ENCODE measurements at places on chromosomes 7 and 10. TPM values are rescaled to one million over a fixed set of nuclear protein-coding genes. Genes with fewer than 3 reads are reported as not detected.

GRCh38 chr10:132674311-132674710, 111.6 kb downstream of the NKX6-2 start:
- DNase-seq, result no peak

- no peak for DNase-seq
Observed at GRCh38 chr10:133253361-133253955, 15.8 kb downstream of the VENTX start.

Gene STK17A
- total RNA-seq, result 31.0 TPM

DNA sequence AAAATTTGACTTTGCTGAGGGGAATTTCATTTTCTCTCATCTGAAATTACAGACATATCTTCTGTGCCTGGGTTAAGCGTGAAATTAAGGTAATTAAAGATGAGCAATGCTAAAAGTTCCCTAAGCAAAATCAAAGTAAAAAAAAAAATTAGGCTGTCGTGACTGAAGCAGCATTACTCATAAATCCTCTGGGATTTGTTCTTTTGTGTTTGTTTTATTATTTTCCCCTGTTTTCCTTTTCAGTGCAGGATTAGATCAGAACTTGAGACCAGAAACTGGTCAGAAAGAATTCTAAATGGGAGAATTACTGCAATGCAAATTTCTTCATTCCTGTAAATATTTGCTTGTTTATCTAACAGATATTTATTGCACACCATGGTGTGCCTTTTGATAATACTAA, 141.4 kb upstream of the BET1 start:
- no peak for DNase-seq

- DNase-seq, result no peak
Observed at GRCh38 chr10:13213163-13213562, 21.0 kb downstream of the UCMA start.

- no peak for DNase-seq
Observed at GRCh38 chr10:72322280-72323058, 32.2 kb downstream of the DNAJB12 start.

DNA sequence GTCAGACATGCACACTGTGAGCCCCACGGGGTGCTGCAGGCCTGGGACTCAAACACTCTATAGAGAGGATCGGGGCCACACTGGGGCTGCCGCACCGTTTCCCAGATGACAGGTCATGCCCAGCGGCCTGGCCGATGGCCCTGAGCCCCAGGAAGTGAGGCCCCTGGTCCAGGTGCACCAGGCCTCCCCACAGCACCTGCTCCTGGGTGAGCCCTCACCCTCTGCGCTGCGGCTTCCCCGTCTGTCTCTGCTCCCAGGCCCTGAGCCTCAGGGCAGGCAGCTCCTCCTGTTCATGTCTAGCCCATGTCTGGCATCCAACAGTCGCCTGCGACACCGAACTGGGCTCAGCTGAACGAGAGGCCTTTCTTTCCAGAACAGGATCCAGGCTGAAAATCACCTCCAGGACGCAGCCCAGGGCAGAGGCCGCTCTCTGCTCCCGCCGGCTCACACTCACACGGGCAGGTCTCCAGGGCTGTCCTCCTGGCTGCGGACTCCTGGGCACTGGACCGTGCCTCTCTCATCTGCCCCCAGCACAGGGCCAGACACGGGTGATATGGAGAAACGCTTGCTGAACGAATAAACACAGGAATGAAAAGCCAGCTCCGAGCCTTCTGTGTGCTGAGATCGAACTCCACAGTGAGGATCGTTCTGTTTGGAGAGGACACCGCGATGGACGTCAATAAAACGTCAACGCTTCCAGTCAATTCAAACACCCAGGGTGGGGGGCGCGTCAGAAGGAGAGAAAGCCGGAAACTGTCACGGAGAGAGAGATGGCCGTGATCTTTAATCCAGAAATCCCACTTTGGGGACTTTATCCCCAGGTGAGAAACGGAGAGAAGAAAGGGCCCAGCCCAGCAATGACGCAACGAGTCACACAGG, 202.4 kb downstream of the ELFN1 start:
- no peak for DNase-seq

DNA sequence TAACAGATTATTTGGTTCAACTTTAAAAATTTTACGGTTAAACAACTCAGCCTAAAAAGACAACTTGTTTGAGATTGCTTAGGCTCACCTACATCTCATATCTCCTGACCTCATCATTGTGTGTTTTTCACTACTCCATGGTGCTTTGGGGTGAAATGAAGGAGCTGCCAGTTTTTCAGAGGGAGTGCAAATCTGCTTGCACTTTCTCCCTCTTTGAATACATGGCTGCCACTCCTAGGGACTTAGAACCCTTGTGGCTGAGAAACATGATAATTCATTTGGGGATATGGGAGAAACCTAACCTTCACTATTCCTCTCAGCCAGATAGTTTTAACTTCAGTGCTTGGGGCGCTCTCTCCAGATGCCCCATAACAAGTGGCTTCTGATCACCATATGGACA, 2.7 kb downstream of the CCSER2 start:
- no peak for DNase-seq

GRCh38 chr7:94043299-94043698, 39.1 kb upstream of the BET1 start:
- no peak for DNase-seq

- no peak for DNase-seq
Observed at GRCh38 chr10:128206676-128207075, 80.5 kb upstream of the MKI67 start.

- no peak for DNase-seq
Observed at GRCh38 chr10:94412449-94412848, 10.1 kb downstream of the TBC1D12 start.

DNA sequence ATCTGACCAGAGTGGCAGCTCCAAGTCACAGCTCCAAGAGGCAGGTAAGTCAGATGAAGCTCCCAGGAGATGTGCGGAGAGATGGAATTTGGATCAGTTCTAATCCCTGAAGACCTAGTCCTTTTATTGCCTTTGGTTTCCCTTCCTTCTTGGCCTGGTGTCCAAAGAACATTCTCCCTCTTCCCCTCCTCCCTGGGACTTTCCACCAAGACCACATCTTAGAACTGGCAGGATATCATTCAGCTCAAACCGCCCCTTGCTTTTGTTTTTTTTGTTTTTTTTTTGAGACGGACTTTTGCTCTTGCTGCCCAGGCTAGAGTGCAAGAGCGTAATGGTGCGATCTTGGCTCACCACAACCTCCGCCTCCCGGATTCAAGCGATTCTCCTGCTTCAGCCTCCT, 190.8 kb downstream of the GFRA1 start:
- DNase-seq, result no peak

DNA sequence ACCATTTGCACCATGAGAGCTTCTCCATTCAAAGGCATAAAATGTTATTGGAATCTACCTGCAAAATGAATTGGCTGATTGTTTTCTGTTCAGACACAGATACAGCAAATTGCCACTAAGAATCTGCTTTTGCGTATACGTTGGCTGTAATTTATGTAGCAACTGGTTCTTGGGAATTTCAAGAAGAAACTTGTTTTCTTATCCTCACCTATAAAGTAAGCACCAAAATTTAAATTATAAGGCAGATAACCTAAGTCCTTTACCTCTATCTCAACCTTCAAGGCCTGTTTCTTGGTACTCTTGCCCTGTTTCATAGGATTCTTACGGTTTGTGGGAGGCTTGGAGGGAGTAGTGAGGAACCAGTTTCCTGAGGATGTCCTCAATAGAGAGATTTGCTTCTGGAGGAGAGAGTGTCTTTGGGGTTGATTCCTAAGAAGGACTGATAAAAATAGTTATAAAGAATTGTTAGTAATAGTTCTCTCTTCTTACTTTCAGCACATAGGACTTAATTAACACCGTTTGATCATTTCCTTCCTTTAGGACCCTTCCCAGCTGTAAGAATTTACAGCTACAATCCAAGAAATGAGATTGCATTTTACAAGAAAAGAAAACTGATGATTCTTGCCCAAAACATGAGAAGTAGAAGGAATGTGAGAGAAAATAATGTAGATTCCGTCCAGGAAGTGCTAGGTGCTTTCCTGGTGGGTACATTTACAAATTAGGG, 2.0 kb downstream of the STAMBPL1 start:
- DNase-seq, result no peak

GRCh38 chr7:101865031-101865430, 47.6 kb downstream of the CUX1 start:
- peak; percentile 91 for DNase-seq

- no peak for DNase-seq
Observed at GRCh38 chr7:114657279-114657678, 242.7 kb downstream of the FOXP2 start.

- DNase-seq, result no peak
Observed at GRCh38 chr10:5858811-5859210, 30.9 kb downstream of the ANKRD16 start.

DNA sequence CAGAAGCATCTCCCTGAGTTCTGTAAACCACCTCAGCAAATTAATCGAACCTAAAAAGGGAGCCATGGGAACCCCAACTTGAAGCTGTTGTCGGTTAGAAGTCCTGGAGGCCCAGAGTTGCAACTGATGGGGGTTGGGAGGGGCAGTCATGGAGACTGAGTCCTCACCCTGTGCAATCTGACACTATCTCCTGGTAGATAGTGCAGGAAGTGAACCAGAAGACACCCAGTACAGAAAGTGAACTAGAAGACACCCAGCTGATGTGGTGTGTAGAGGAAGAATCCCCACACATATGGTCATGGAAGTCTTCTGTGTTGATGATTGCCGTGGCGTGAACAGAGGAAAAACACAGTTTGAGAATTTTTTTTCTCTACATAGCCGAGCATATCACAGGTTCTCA, 58.8 kb upstream of the SRRM3 start:
- DNase-seq, result peak; percentile 7

DNA sequence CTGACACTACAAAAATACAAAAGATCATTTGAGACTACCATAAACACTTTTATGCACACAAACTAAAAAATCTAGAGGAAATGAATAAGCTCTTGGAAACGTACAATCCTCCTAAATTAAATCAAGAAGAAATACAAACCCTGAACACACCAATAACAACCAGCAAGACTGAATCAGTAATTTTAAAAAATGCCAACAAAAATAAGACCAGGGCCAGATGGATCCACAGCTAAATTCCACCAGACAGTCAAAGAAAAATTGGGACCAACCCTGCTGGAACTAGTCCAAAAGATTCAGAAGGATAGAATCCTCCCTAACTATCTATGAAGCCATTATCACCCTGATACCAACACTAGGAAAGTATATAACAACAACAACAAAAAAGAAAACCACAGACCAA, 277.4 kb downstream of the AGMO start:
- no peak for DNase-seq

Gene ITGA8
- not detected for total RNA-seq

Gene EVX1
- not detected for total RNA-seq

Gene OR13A1
- total RNA-seq, result 17.4 TPM

Gene FAM131B
- total RNA-seq, result not detected

- no peak for DNase-seq
Observed at GRCh38 chr7:27804139-27804538, 64.2 kb downstream of the TAX1BP1 start.

Gene KIAA1217
- total RNA-seq, result not detected

- DNase-seq, result no peak
Observed at GRCh38 chr10:46559231-46559671, 2.8 kb upstream of the GPRIN2 start.

DNA sequence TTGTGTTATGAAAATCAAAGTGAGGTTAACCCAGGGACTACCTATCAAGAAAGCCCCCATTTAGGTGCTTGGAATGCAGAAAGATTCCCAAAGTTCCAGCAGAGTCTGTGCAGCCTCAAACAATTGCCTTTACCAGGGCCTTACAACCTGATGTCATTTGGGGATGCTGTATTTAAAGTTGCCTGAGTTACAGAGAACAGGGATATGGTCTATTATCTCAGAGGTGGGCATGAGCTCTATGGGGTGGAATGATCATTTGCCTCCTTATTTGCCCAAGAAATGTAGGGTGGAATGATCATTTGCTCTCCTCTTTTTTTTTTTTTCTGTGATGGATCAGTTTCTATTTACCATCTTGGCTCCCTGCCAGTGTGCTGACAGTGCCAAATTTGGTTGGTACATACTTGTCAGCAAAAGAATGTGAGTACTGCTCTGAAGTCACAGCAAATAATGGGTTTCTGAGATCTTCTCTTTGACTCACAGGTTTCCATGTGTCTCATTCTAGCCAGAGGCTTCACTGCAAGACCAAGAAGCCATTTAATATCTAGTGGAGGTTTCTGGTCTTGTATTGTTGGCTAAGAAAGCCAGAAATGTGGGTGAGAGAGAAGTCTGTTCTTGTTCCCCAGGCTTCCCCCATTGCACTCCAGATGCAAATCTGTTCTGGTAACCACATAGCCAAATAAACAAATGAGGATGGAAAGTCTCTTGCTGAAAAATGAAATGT, 45.5 kb upstream of the ZNRF2 start:
- DNase-seq, result peak; percentile 28

Gene CCDC3
- not detected for total RNA-seq

GRCh38 chr10:70834441-70835151, 18.8 kb downstream of the SGPL1 start:
- no peak for DNase-seq

Gene NKX2-3
- total RNA-seq, result not detected

GRCh38 chr10:3331690-3332230, 159.2 kb upstream of the PITRM1 start:
- DNase-seq, result no peak
